BJ (cell line): ENCODE measurements at places on chromosomes 2 and 18.

DNA sequence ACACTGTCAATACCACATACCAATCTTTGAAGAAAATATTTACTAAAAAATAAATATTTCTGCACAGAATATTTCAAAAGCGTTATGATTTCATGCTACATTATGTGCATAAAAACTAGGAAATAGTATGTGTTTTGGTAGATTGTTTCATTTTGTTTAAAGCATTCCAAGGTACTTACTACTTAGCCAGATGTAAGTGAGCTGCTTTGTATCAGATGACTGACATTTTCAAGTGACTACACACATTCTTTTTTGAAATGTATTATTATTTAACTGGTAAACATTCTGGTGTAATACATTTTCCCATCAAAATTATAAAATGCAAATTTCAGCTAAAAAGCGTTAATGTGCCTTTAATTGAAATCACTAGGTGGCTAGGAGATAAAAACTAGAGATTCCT is 21.5 kb downstream of the GCA start:
- no peak for DNase-seq

GRCh38 chr18:74773171-74773624 is 175.5 kb downstream of the ZNF407 start:
- DNase-seq = no peak

- DNase-seq = no peak
Measured at GRCh38 chr2:28469947-28470535, 25.8 kb upstream of the PLB1 start.

GRCh38 chr2:41847744-41848441 is 199.9 kb upstream of the PKDCC start:
- no peak for DNase-seq

GRCh38 chr18:3721771-3722648 is 272.0 kb downstream of the TGIF1 start:
- no peak for DNase-seq

- DNase-seq = peak; percentile 100
Measured at GRCh38 chr2:207238831-207239701, 73.3 kb upstream of the KLF7 start.
